ENCODE measurements at places on chromosomes 7 and 10. TPM values are rescaled to one million over a fixed set of nuclear protein-coding genes. Genes with fewer than 3 reads are reported as not detected.

Gene SCART1
- 3.7 TPM for total RNA-seq

Gene GHRHR
- total RNA-seq: not detected

Gene LIPK
- total RNA-seq: not detected

Gene PODXL
- total RNA-seq: 0.17 TPM

Gene TYSND1
- 9.8 TPM for total RNA-seq

Gene KLF14
- under 0.01 TPM for total RNA-seq

Gene FAM25A
- total RNA-seq: not detected

Gene TRPV6
- not detected for total RNA-seq

Gene STEAP1B
- total RNA-seq: 21.0 TPM

Gene OR13A1
- total RNA-seq: under 0.01 TPM

Gene PLXNA4
- total RNA-seq: 2.5 TPM

Gene IL15RA
- 5.3 TPM for total RNA-seq

Gene JCAD
- total RNA-seq: 4.3 TPM

Gene ADAM12
- 9.1 TPM for total RNA-seq

Gene MKX
- not detected for total RNA-seq

Gene CTAGE8
- 0.60 TPM for total RNA-seq

Gene PTN
- 38.6 TPM for total RNA-seq

Gene PTPRN2
- 0.34 TPM for total RNA-seq

Gene EPC1
- total RNA-seq: 21.4 TPM

Gene GATA3
- not detected for total RNA-seq

Gene TCF7L2
- total RNA-seq: 2.1 TPM

Gene NKX1-2
- total RNA-seq: not detected

Gene ABCB4
- 6.8 TPM for total RNA-seq

Gene PON1
- total RNA-seq: not detected

Gene NODAL
- total RNA-seq: not detected

Gene SPAG6
- not detected for total RNA-seq

Gene ELFN1
- 3.0 TPM for total RNA-seq

Gene FAM25G
- not detected for total RNA-seq

Gene TMEM213
- not detected for total RNA-seq

Gene CDHR3
- 5.4 TPM for total RNA-seq

Gene ZDHHC16
- total RNA-seq: 28.2 TPM

Gene PNLIPRP2
- not detected for total RNA-seq

Gene CPA4
- total RNA-seq: 2.7 TPM

Gene MAP3K8
- 6.9 TPM for total RNA-seq

Gene GPER1
- total RNA-seq: 3.6 TPM

Gene COL28A1
- total RNA-seq: 0.16 TPM

Gene GPR37
- 4.7 TPM for total RNA-seq

Gene GNGT1
- not detected for total RNA-seq

Gene TSPAN13
- total RNA-seq: 1.8 TPM

Gene BTBD16
- not detected for total RNA-seq

Gene CYP3A5
- total RNA-seq: 3.1 TPM

Gene RAMP3
- total RNA-seq: 0.17 TPM

Gene SCIN
- total RNA-seq: not detected

Gene PLPP4
- under 0.01 TPM for total RNA-seq

Gene MBL2
- total RNA-seq: not detected

Gene KNDC1
- 3.3 TPM for total RNA-seq

Gene CYP26C1
- under 0.01 TPM for total RNA-seq

Gene GDF2
- not detected for total RNA-seq

Gene IRF5
- total RNA-seq: not detected

Gene GRID1
- total RNA-seq: not detected

Gene ACHE
- under 0.01 TPM for total RNA-seq

Gene RAPGEF5
- 0.95 TPM for total RNA-seq

Gene MRC1
- total RNA-seq: not detected

Gene KLF6
- 27.6 TPM for total RNA-seq

Gene TUBAL3
- not detected for total RNA-seq

Gene GRM8
- not detected for total RNA-seq

Gene ADAM22
- total RNA-seq: 0.47 TPM

Gene GPR15LG
- total RNA-seq: not detected

Measured in bronchial smooth muscle cell (primary cell).